ENCODE measurements at places on chromosomes 3 and 15. TPM values are rescaled to one million over a fixed set of nuclear protein-coding genes. Genes with fewer than 3 reads are reported as not detected.

Gene GASK1A
- not detected for total RNA-seq

Gene IL12A
- total RNA-seq = 0.63 TPM

Gene SLC2A2
- not detected for total RNA-seq

GRCh38 chr3:194424373-194424772 lies 25.3 kb upstream of the GP5 start:
- H3K27me3 ChIP-seq = no peaks in the 10 kb centered on the region
- DNase-seq = no peak
- H3K4me3 ChIP-seq = no peak overlapping the region
- H3K27ac ChIP-seq = no peak overlapping the region

DNA sequence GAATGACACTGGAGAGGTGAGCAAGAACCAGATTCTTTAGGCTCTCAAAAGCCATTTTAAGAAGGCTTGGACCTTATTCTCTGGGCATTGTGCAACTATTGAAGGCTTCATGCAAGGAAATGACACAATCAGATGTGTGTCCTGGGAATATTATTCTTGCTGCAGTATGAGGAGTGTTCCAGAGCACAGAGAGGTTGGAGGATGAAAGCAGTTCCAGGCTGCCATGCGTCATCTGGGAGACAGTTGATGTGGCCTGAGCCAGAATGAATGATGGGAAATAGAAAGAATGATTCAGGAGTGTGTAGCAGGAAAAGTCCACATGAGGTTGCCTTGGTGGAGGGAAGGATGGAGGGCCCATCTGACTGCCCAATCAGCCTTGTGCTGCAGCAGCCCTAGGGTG lies 123.1 kb downstream of the CHCHD6 start:
- no peak overlapping the region for H3K27ac ChIP-seq
- H3K27me3 ChIP-seq = no peaks in the 10 kb centered on the region
- H3K4me1 ChIP-seq = peaks cover 4% of the 10 kb centered on the region
- H3K4me3 ChIP-seq = no peak overlapping the region
- H3K36me3 ChIP-seq = no peaks in the 10 kb centered on the region

DNA sequence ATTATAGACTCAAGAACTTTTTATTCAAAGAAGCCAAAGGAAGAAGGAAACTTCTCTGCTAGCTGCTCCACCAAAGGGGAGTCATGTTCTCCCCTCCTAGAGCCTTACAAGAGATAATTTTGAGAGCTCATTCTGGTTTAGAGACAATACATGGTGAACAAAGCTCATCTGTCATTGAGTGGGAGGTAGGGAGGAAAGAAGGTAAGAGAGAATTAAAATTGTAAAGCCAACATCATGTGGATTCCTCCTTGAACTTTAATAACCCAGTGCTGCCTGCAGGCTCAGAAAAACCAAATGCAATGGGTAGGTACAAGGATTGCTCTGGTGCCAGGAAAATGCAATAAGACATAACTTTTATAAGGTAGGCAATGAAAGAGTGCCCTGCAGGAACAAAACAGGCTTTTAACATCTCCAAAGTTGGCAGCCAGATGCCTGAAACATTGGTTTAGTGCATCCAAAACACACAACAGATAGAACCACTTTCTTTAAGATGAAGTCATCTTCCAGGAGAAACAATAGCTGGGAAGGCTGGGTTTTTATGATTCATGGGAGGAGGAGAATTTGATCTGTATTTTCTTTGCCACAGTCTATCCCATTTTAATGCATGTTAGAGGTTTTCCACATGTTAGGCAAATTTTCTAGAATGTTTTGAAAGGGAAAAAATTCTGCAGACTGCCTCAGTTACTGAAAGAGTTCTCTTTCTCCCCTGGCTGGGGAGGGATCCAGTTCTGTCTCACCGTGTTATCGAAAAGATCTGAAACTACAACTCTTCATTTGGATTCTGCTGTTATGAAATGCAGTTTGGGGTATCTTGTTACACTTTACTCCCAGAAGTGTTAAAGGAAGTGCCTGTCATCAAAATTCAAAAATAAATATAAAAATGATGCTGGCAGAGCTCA lies 11.3 kb upstream of the ARHGEF3 start:
- H3K36me3 ChIP-seq = peaks cover 4% of the 10 kb centered on the region
- peaks cover 28% of the 10 kb centered on the region for H3K4me1 ChIP-seq

- H3K4me3 ChIP-seq = peak within 1 kb of the TSS; percentile 80
- no peaks in the 10 kb centered on the region for H3K36me3 ChIP-seq
- no peak for DNase-seq
- peaks cover 17% of the 10 kb centered on the region for H3K4me1 ChIP-seq
- peaks cover 31% of the 10 kb centered on the region for H3K27me3 ChIP-seq
- peak within 1 kb of the TSS; percentile 12 for H3K27ac ChIP-seq
Observed at GRCh38 chr15:22980189-22981050, at the start of gene CYFIP1. Gene CYFIP1, minus strand, starts transcription at chr15:22980368. Its CDS starts 33,083 bp downstream, at chr15:22947285.

GRCh38 chr3:183513046-183513706 lies 42.3 kb downstream of the KLHL6 start:
- peak overlapping the region; percentile 11 for H3K4me3 ChIP-seq
- H3K27ac ChIP-seq = peak overlapping the region; percentile 80
- H3K27me3 ChIP-seq = no peaks in the 10 kb centered on the region
- H3K36me3 ChIP-seq = peaks cover 29% of the 10 kb centered on the region
- DNase-seq = peak; percentile 84
- H3K4me1 ChIP-seq = peaks cover 54% of the 10 kb centered on the region

GRCh38 chr3:42747581-42747980 lies 25.5 kb downstream of the CCDC13 start:
- peaks cover 14% of the 10 kb centered on the region for H3K4me1 ChIP-seq
- no peaks in the 10 kb centered on the region for H3K27me3 ChIP-seq
- no peak for DNase-seq
- no peak overlapping the region for H3K4me3 ChIP-seq
- no peaks in the 10 kb centered on the region for H3K36me3 ChIP-seq

GRCh38 chr3:124260206-124260915 lies 268.4 kb upstream of the ROPN1 start:
- no peak overlapping the region for H3K4me3 ChIP-seq
- no peaks in the 10 kb centered on the region for H3K36me3 ChIP-seq

DNA sequence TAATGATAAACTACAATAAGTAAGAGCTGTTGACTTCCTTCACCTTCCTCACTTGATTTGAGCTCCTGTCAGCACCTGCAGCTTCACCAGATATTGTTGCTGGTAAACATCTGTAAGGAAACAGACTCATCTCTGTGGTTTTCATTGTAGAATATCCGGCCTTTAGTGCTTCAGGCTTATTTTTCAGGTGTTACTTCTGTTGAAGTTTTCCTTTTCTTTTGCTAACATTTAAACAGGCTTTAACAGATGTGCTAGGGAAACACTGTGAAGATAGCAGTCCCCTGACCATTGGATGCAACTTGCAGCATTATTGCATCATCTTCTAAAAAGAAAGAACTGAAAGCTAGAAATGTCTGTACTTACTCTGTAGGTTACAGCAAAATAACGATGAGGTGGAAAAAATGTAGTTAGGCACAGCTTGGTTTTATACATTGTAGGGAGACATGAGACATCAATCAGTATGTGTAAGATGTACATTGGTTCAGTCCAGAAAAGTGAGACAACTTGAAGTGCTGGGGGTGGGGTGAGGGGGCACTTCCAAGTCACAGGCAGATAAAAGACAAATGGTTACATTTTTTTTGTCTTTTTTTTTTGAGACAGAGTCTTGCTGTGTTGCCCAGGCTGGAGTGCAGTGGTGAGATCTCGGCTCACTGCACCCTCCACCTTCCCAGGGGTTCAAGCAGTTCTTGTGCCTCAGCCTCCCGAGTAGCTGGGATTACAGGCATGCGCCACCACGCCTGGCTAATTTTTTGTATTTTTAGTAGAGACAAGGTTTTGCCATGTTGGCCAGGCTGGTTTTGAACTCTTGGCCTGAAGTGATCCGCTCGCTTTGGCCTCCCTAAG lies 10.2 kb downstream of the EDEM1 start:
- no peaks in the 10 kb centered on the region for H3K27me3 ChIP-seq
- peaks cover 69% of the 10 kb centered on the region for H3K36me3 ChIP-seq
- peaks cover 73% of the 10 kb centered on the region for H3K4me1 ChIP-seq
- peak; percentile 68 for DNase-seq
- H3K27ac ChIP-seq = peak overlapping the region; percentile 89
